ENCODE measurements at places on chromosomes 16 and 17.

- no peak for DNase-seq
These were observed 84.3 kb downstream of the PRKCA start for GRCh38 chr17:66386498-66387351.

DNA sequence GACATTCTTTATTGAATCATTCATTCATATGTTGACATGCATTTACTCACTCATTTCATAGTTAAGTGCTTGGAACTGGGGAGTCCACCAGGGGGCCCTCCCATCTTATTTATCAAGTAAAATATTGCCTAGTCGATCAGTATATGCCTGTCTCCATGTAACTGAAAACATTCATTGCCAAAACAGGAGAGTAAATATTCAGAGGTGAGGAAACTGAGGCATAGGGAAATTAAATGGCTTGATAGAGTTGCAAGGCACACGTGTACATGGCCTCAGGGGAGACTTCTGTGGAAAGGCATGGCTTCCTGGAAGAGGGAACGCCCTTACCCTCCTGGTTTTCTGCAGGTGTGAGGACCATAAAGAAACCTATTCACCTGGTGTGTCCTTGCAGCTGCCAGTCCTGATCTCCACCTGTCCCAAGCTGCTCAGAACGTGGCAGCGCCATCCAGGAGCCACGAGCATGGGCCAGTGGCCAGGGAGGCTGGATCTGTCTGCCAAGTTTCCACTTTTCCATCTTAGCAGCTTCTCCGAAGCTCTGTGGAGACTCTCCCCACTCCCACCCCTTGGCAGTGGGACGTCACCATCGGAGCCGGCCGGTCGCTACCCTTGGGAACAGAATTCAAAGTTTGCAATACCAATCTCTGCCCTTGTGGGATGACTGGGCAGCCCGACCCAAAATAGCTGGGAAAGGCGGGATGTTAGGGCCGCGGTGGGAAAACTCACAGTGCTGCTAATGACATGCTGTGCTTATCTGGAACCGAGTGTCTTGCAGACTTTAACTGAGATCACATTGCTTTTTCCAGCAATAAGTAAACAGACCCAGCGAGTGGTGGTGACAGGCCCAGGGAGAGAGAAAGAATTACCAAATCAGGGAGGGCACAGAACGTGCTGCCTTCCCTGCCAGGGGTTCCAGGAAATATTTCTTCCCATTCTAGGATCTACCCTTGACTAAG, 4.1 kb upstream of the C1QTNF1 start:
- DNase-seq, result peak; percentile 58

- no peak for DNase-seq
These were observed 116.0 kb downstream of the RPTOR start for GRCh38 chr17:80660527-80661198.

DNA sequence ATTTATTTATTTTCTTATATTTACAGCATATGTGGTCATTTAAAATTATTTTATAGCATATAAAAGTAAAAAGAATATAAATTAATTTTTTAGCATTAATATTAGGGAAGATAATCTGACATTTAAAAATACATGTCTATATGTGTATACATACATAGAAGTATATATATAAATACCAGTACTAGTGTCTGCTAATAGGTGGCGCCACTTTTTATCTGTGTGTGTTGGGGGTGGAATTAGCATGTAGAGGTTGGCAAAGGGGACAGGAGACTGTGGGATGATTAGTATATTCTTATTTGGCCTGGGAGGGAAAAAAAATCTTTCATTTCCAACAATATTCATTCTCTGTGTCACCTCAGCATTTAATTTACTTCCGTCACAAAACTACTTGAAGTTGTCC, 359.1 kb downstream of the WWOX start:
- DNase-seq, result no peak

DNA sequence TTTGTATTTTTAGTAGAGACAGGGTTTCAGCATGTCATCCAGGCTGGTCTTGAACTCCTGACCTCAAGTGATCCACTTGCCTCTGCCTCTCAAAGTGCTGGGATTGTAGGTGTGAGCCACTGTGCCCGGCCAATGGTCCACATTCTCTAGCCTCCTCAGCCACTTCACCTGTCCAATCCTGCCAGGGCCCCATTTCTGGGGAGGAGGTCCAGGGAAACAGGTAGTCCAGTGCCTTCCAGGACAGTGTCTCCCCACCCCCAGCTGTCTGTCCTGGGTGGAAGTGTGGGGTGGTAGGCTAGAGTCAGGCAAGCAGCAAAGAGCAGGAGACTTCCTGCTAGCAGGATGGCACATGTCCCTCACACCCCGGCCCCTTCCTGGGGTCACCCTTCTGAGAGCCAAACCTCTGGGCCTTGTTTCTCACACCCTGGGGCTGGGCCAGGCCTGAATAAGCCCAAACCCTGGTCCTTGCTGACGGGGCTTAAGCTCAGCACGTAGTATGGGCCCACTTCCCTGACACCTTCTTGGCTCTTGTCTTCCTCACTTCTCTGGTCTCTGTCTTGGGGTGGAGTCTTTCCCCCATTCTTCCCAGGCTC, 5.0 kb downstream of the FHOD1 start:
- DNase-seq, result no peak

DNA sequence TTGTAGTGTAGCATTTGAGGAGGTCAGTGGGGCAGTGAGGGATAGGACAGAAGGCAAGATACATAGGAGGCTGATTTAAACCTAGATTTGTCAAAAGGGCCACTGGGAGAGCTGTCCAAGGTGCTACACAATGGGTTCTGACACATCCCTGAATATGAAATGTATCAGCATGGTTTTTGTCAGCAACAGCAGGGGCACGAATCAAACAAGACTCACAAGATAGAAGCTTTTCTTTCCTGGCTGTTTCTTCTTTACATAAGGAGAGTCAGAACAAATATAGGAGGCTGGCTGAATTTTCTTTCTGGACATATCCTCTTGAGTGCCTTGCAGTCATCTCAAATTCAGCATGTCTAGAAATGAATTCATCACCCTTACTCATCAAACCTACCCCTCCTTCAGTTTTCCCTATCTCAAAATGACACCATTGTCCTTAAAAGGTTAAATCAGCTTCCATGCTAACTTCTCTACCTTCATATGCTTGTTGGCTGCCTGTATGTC, 130.5 kb downstream of the NPIPB5 start:
- peak; percentile 24 for DNase-seq

DNA sequence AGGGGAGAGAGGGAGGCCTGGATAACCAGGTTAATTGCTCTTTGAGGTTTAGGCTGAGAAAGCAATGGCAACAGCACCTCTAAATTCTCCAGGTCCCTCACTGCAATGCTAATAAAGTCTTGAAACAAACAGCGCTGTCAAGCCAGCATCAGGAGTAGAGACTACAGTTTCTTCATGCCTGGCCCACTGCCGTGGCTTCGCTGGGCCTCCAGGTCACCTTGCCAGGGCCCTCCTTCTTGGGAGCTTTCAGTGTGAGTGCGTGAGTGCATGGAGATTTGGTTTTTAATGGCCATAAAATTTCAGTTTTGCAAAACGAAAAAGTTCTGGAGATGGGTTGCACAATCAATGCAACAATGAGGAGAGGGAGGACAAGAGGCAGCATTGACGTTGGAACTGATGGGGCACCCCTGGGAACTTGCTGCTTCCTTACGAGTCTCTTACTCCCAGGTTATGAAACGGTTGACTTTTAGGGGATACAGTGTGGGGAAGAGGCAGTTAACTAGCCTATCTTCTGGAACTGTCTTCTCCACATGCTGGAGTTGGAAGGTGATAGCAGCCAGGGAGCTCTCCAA, 229.4 kb downstream of the XYLT1 start:
- no peak for DNase-seq

DNA sequence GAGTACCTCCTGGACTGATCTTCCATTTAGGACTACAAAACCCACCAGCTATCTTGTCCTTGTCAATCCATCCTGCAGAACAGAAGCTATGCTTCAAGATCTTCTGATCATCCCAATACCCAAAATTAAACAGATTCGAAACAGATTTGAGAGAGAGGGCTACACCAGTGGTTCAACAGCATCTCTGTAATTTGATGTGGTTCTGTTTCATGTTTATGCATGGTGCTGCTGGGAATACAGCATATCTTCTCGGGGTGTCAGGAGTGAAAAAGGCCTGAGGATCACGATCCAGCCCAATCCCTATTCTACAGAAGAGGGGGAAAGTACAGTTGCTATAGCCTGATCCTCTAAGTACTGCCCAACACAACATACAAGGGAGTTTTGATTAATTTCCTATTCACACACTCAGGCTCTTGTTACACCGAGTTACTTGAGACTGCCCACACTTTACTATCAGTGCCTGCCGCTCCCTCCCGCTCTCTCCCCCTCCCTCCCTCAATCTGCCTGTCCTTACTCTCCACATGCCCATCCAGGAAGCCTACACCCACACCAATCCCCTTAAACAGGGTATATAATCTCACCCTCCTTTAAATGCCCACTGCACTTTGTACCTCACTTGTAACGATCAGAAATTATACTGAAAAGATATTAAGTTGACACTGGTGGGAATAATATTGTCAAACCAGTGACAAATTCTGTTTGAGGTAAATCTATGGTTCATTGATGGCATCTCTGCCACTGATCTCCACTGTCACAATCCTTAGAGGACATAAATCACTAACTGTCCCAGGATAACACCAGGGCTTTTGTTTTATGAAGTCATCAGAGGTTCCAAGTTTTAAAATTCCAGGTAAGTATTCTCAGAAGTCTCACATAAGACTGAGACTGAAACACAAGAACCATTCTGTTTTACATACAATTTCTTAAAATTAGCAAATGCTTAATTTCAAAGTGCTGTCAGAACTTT, 89.3 kb upstream of the PLEKHM1 start:
- DNase-seq, result no peak

DNA sequence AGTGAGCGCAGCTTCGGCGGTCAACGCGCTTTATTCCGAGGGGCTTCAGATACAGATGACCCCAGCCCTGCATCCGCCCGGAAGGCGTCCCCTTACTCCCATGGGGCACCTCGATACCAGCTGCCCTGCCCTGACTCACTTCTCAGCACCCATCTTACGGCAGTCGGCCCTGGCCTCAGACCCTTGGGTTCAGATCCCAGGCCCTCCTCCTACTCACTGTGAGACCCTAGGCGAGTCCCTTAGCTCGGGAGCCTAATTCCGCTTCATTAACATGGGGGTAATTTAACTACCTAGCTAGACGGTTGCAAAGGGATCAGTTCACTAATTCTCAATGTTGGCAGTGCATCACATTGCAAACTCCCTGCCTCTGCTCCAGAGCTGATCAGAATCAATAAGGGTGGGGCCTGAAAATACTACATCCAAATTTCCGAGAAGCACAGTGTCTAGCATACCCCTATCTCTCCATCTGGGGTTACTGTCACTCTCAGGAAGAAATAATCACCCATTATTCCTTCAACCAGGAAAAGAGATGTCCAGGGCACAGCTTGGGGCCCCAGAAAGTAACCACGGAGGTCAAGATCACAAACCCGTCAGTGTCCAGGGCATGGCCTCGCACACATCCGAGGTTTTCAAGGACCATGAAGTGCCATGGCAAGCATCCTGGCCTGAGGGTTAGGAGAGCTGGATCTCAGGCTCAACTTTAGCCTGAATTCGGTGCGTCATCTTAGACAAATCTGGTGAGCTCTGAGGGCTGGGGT, 415 bp upstream of the FLOT2 start:
- DNase-seq, result peak; percentile 53

GRCh38 chr16:49699841-49700175, 156.1 kb downstream of the ZNF423 start:
- DNase-seq, result no peak

DNA sequence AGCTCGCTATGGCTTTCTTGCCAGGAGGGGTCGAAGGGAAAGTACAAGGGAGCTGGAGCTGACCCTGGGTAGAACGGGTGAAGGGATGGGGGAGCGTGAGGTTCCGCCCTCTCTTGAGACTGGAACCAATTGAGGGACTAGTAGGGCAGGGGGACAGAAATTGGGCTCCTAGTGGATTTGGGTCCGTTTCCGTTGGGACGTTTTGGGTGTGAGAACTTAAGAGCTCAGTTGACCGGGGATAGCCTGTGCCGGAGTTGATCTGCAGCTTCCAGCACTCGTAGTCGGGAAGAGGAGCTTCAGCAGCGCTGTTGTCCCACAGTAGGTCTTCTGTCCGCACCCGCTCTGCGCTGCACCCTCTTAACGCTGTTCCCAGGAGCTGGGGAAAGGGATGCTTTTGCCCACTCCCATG, 481 bp downstream of the CNTROB start:
- peak; percentile 42 for DNase-seq

DNA sequence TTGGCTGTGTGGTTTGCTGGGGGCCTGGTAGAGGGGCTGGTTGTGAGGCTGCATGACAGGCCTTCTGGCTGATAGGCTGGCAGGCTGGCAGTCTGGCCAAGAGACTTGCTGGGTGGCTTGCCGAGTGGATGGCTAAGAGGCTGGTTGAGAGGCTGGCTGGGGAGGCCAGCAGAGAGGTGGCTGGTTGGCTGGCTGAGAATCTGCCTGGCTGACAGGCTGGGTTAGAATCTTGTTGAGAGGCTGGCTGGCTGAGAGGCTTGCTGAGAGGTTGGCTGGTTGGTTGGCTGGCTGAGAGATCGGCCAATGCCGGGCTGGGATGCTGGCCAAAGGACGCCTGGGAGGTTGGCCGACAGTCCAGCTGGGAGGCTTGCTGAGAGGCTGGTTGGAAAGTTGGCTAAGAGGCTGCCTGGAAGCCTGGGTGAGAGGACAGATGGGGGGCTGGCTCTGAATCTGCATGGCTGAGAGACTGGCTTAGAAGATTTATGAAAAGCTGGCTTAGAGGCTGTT, 35.9 kb upstream of the ACSM2B start:
- DNase-seq, result no peak

GRCh38 chr17:68954146-68954896, 871 bp downstream of the ABCA8 start:
- DNase-seq, result no peak

GRCh38 chr17:28327709-28328108, 7.6 kb downstream of the IFT20 start:
- DNase-seq, result no peak

GRCh38 chr17:82301916-82302567, 15.4 kb downstream of the CD7 start:
- peak; percentile 86 for DNase-seq

GRCh38 chr17:73624496-73624988, 19.7 kb downstream of the SDK2 start:
- no peak for DNase-seq

GRCh38 chr16:67967958-67968399, 458 bp downstream of the SLC12A4 start:
- peak; percentile 47 for DNase-seq

GRCh38 chr16:57356547-57356946, 2.0 kb upstream of the CCL22 start:
- DNase-seq, result no peak

Data from activated CD4-positive, alpha-beta memory T cell treated with anti-CD3 and anti-CD28 coated beads for 36 hours (primary cell).